ENCODE measurements at places on chromosomes 2 and 18. TPM values are rescaled to one million over a fixed set of nuclear protein-coding genes. Genes with fewer than 3 reads are reported as not detected.

GRCh38 chr2:106126705-106127281 lies 67.3 kb downstream of the UXS1 start:
- DNase-seq = no peak
- no peak overlapping the region for H3K27ac ChIP-seq
- H3K4me1 ChIP-seq = no peaks in the 10 kb centered on the region
- no peaks in the 10 kb centered on the region for H3K27me3 ChIP-seq
- H3K4me3 ChIP-seq = no peak overlapping the region
- H3K36me3 ChIP-seq = peaks cover 4% of the 10 kb centered on the region

DNA sequence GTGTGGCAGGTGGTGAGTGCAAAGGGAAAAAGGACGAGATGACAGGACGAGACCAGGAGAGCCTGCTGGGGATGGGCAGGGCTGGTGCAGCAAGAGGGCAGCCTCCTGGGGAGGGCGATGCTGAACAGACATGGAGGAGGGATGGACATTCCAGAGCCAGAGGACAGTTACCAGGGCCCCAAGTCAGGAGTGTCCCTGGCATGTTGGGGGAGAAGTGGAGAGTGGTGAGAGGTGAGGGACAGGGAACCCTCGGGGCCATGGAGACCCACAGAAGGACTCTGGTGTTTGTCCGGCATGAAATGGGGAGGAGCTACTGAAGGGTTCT lies 19.0 kb downstream of the MTERF4 start:
- no peak for DNase-seq
- H3K36me3 ChIP-seq = peaks cover 31% of the 10 kb centered on the region
- H3K4me1 ChIP-seq = no peaks in the 10 kb centered on the region
- no peak overlapping the region for H3K4me3 ChIP-seq

Gene CRYBA2
- not detected for total RNA-seq

Gene AQP12B
- not detected for total RNA-seq

Gene CTAGE1
- total RNA-seq = not detected

Data from osteocyte (in vitro differentiated cells).